Cerebellar cortex (tissue), 1 donor: ENCODE measurements at places on chromosomes 16 and 17.

- no peak for DNase-seq
Observed at GRCh38 chr16:86831366-86831765, 253.0 kb downstream of the FOXL1 start.

GRCh38 chr17:4154201-4154600 lies 11.2 kb downstream of the CYB5D2 start:
- DNase-seq = no peak

DNA sequence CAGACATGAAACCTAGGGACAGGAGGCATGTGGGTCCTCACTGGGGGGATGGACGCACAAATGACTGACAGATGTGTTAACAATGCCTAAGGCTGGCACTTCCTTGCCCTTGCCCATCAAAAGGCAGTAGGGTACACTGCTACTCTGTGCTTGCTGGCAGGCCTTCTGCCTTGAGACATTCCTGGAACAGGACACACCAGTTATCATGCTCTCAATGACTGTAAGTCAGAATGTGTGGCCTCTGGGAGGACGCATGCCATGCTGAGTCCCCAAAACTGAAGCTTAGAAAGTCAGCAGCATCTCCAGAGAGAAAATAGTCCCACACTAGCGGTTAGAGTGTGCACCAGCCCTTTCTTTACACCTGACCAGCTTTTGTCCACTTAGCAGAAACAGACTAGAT lies 16.1 kb upstream of the SREBF1 start:
- no peak for DNase-seq

GRCh38 chr16:25023556-25023955 lies 8.4 kb upstream of the ARHGAP17 start:
- DNase-seq = no peak

DNA sequence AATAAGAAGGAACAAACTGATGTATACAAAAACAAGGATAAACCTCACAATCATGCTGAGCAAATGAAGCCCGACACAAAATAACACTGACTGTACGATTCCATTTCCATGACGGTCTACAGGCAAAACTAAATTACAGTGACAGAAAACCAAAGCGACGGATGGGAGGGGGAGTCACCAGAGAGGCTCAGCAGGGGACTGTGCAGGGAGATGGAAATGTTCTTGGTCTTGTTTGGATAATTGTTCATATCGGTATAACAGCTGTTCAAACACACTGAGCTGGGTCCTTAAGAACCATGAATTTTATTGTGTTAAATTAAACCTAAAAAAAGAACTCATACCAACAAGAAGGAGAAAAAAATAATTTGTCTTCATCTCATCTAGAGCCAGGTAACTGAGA lies 97.8 kb downstream of the NXN start:
- DNase-seq = no peak

DNA sequence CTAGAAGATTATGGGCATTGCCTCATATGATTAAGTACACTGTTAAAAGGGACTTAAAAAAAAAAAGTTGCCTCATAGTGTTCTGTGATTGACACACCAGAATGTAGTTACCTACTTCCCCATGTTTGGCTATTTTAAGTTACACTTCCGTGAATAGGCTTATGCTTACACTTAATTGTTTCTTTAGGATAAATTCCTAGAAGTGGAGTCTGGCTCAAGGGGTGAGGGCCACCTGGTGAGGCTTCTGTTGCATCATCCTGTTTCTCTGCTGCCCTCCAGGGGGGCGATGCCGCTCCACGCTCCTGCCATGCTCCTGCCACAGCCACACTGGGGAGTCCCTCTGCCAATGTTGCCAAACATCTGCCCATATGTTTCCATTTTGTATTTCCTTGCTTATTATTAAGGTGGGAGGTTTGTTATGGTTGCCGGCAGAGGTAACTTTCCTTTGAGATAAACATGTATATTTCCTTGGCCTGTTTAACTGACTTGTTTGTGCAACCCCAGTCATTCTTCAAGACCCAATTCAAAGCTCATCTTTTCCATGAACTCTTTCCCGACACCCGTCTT lies 73.1 kb downstream of the KSR1 start:
- no peak for DNase-seq

- DNase-seq = no peak
Observed at GRCh38 chr16:85767531-85767930, 16.6 kb upstream of the C16orf74 start.

GRCh38 chr16:89482150-89482816 lies 8.1 kb downstream of the ANKRD11 start:
- DNase-seq = no peak

DNA sequence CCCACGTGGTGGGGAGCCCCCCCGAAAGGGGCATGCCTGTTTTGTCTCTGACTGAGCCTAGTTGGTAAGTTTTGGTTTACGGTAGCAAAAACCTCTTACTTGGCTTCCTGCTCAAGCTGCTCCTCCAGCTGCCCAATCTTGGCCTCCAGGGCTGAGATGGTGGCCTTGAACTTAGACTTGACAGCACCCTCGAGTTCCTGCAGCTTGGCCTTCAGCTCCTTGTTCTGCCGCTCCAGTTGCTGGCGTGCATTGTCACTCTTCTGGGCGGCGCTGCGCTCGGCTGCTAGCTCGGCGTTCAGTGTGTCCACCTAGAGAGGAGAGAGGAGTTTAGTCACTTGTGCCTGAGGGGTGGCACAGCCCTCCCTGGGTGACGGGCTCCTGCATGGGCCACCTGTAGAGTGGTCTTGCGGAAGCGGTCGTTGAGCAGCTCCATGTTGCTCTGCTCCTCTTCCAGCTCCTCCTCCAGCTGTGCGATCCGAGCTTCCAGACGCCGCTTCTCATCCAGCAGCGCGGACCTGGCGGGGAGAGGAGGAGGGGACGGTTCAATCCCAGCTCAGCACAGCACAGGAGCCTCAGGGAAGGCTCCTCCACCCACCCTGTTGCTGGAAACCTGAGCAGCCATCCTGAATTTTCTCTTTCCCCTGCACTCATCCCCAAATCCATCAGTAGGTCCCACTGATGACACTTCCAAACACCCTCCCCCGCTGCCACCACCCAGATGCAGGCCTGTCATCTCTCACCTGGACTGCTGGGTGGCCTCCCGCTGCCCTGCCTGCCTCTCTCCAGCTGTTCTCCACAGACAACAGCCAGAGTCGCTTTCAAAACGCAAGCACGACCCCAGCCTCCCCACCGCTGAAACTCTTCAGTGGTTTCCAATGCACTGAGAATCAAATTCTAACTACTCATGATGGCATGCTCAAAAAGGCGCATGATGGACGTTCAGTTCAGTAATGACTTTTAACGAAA lies 44.6 kb downstream of the NDEL1 start:
- DNase-seq = no peak

DNA sequence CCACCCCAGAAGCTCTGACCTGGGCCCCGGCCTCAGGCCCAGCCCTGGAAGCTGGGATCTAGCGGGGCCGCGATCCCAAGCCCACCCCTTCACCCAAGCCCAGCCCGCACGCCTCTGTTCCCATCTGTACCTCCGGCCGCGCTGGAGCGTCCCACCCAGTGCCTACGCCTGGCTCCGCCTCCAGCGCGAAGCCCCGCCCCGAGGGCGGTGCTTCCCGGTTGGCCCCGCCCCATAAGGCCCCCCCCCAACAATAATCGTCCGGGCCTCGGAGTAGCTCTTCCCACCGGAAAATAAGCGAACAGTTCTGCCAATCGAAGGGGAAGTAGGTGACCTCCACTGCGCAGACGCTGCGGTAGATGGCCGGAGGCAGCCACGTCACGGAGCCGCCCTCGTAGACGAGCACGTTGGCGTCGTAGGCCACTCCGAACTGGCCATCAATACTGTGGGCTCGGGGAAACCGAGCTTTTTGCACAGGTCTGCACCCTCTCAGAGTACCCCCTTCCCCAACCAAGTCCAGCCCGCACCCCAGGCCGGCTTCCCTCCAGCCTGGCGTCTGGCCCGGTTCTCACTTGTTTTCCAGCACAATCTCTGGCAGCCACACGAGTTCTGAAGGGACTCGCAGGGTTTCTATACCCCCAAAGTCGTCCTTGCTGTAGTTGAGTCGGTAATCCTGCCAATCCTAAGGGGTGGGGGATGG lies 1.1 kb downstream of the CHRNE start:
- DNase-seq = no peak

GRCh38 chr17:59620518-59621259 lies 994 bp downstream of the CLTC start:
- DNase-seq = peak; percentile 43

GRCh38 chr17:71176928-71177443 lies 943.8 kb upstream of the SOX9 start:
- no peak for DNase-seq

DNA sequence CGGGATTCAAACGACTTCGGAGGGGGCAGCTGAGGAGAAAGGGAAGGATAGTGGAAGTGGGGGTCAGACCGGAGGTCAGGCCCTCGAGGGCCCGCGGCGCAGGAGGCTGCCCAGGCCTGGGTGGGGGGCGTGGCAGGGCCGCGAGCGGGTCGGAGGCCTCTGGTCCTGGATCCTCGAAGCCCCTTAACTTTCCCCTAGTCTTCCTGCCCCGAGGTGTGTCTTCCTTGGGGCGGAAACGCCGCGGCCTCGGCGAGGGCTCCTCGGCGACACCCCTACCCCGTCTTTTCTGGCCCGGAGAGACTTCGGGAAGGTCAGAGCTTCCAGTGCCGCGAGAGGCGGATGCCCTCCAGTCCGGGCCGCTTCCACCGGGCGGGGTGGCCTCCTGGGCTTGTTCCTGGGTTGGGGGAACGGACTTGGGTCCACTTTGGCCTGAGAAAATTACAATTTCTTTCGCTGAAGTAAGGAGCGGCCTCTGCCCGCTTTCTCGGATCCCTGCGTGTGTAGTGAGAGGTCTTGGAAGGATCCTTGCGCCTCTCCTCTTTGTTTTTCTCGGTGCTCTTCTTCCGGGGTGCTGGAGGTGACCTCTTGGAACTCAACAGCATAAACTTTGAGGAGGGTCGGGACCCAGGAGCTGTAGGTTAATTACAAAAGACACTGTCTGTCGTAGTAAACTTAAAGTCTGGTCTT lies 491 bp downstream of the IST1 start:
- DNase-seq = no peak

GRCh38 chr17:51647826-51648225 lies 387.5 kb downstream of the UTP18 start:
- no peak for DNase-seq

DNA sequence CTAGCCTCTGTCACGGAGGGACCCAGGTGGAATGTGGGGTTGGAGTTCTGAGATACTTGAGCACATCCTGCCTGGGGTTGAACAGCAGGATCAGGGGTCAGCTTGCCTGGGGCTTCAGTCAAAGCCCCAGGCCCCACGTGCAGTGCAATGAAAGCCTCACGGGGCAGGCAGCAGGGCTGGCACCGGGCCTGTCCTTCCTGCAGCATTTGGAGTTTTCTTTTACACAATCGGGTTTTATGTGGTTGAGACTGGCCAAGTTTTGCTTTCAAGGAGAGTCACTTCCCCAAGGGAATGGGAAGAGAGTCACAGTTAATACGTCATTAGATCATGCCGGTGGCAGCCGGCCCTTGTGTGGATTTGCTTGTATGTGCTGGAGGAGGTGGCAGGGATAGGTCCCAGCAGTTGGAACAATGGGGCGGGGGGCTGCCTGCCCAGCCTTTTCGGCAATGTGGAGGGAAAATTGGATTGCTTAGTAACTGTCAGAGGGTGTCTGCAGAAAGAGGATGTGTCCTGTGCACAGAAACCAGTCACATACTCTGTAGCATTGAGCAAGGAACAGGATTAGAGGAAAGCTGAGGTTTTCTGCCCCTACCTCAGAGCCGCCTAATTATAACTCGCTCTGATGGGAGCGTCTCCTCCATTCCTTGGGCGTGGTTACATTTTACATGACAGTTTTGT lies 4.5 kb downstream of the RMI2 start:
- DNase-seq = no peak

DNA sequence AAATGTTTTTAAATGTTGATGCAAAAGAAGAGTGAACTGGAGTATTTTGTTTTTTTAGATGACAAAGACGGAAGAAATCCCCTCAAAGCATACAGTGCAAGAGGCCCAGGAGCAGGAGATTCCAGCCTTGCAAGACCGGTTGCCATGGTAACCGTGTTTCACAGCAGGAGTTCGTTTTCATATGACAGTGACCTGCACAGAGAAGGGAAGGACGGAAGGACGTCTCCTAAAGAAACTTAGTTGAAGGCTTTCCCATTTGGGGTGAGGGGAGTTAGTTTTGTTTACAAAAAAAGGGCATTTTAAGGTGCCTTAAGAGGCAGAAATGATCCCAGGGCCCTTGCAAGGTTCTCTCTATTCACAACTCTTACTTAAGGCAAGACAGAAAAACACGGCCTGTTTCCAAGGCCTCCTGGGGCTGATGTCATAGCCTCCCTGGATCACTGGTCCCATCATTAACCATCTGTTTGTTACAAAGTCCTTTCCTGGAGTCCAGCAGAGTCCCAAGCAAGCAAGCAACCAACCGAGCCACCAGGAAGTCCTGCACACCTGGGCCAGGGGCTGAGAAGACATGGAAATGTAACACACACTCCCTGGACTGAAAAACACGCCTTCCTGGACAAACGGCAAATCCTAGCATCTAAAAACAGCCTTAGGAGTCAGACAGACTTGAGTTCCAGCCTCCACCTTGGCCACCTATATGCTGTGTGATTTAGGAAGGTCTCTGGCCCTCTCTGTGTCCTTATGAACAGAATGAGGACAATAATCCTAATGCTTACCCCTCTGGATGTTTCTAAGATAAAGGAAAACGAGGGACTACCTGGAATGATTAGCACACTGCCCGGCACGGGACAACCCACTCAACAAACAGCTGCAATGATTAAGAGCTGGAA lies 30.3 kb upstream of the RPH3AL start:
- DNase-seq = peak; percentile 93

DNA sequence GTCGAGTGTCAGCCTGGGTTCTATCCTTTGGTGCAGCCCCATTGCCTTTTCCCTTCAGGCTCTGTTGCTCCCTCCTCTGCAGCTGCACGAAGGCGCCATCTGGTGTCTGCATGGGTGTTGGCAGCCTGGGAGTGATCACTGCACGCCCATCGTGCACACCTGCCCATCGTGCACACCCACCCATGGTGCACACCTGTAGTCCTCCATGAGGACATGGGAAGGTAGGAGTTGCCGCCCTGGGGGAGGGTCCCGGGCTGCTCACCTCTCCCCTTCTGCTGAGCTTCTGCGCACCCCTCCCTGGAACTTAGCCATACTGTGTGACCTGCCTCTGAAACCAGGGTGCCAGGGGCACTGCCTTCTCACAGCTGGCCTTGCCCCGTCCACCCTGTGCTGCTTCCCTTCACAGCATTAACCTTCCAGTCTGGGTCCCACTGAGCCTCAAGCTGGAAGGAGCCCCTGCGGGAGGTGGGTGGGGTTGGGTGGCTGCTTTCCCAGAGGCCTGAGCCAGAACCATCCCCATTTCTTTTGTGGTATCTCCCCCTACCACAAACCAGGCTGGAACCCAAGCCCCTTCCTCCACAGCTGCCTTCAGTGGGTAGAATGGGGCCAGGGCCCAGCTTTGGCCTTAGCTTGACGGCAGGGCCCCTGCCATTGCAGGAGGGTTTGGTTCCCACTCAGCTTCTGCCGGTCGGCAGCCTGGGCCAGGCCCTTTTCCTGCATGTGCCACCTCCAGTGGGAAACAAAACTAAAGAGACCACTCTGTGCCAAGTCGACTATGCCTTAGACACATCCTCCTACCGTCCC lies 2.9 kb downstream of the CTRL start:
- peak; percentile 83 for DNase-seq

- no peak for DNase-seq
Observed at GRCh38 chr17:72411124-72411563, 290.3 kb downstream of the SOX9 start.
